ENCODE measurements at places on chromosomes 7 and 10.

- DNase-seq, result no peak
Observed at GRCh38 chr10:126068322-126068721, 172.0 kb downstream of the FANK1 start.

DNA sequence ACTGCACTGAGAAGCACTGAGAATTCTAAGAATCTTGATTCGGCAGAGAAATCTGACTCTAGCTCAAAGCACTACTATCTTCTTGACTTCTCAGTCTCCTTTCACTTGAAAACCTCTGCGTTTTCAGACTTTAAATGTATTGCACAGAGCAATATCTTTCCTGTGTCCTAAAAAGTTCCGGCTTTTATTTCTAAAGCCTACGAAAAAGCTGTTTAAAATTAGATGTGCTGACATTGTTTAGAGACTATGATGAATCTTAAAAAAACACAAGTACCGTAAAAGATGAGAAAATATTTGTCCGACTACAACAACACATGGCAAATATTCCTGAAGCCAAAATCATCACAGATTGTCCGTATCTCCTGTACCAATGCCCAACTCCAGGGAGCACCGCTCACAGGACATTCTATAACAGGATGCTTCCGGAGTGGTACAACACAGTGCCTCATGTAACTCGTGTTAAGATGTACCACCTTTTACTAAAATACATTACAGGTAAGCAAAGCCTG, 136.9 kb downstream of the CUBN start:
- DNase-seq, result no peak

GRCh38 chr7:132592936-132593335, 16.7 kb upstream of the PLXNA4 start:
- no peak for DNase-seq

GRCh38 chr7:42285383-42285824, 48.4 kb upstream of the GLI3 start:
- DNase-seq, result no peak

DNA sequence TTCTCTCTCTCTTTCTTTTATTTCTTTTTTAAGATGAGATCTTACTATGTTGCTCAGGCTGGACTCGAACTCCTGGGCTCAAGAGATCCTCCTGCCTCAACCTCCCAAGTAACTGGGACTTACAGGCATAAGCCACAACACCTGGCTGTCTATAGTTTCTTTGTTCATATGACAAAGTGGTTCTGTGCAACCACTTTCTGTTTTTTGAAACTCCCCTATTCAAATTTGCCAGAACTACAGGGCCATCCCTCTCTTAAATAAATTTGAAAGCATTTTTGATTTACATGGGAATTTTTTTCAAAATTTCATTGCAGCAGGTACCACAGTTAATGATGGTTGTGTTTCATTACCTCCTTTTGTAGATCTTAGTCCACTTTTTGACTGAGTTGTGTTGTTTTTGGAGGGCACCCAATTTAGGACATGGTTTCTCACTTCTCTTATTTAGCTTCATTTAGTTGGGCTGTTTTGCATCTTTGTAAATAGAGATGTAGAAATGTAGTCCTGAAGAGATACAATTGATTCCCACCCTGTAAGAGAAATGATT, 119.2 kb downstream of the LRRC4 start:
- DNase-seq, result no peak

GRCh38 chr7:41994746-41995110, 242.3 kb downstream of the GLI3 start:
- no peak for DNase-seq

DNA sequence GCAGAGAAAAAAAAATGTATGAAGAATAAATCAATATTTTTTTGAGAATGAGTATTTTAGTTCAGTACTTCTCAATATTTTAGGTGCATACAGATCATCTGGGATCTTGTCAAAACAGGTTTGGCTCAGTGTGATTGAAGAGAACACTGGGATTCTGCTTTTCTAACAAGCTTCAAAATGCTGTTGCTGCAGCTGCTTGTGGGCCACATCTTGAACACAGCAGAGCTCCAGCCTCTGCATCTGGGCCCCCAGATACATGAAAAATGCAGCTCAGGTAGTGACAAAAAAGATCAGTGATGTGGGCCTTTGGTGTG, 1177.1 kb upstream of the C7orf33 start:
- no peak for DNase-seq
